CD4-positive, alpha-beta T cell treated with Interleukin-4 for 4 hours (primary cell): ENCODE measurements at places on chromosomes 16 and 17.

- no peak for DNase-seq
Observed at GRCh38 chr17:48052956-48053757, 5.0 kb downstream of the NFE2L1 start.

DNA sequence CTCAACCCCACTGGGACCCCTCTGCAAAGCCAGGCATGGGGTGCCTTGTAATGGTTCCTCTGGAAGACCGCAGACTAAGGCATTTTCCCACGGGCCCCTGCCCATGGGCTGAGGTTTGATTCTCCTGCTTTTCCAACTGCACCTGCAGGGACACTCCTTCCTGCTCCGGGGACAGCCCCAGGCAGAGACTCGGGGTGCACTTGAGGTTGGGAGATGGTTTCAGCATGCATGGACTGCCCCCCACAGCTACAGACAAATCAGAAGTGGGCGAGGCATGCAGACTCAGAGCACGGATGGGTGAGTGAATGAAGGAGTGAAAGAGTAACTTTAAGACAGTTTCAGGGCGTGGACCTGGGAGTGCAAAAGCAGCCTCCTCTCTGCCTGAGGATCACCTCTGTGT, 87.9 kb upstream of the RPL38 start:
- no peak for DNase-seq

DNA sequence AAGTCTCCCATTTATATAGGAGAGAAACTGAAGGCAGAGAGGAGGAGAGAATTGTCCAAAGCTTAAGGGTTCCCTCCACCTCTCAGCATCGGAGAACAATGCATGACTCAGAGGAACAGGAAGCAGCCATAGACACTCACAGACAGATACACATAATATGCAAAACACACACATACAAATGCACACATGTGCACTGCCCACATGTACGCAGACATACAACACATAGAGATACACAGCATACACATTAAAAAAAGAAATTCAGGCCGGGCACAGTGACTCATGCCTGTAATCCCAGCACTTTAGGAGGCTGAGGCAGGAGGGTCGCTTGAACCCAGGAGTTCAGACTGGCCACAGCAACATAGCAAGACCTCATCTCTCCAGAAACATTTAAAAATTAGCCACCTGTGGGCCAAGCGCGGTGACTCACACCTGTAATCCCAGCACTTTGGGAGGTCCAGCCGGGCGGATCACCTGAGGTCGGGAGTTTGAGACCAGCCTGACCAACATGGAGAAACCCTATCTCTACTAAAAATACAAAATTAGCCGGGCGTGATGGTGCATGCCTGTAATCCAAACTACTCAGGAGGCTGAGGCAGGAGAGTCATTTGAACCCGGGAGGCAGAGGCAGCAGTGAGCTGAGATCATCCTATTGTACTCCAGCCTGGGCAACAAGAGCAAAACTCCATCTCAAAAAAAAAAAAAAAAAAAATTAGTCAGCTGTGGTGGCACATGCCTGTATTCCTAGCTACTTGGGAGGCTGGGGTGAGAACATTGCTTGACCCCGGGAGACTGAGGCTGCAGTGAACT, 11.3 kb downstream of the ERAL1 start:
- DNase-seq, result no peak

DNA sequence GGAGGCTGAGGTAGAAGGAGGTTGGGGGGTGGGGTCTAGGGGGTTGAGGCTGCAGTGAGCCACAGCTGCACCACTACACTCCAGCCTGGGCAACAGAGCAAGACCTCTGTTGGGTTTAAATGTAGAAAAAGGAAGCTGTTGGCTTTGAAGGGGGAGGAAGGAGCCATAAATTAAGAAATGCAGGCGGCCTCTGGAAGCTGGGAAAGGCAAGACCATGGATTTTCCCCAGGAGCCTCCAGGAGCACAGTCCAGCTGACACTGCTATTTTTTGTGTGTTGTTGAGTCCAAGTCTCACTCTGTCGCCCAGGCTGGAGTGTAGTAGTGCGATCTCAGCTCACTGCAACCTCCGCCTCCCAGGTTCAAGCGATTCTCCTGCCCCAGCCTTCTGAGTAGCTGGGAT, 15.9 kb downstream of the LITAF start:
- no peak for DNase-seq

- DNase-seq, result no peak
Observed at GRCh38 chr17:49101054-49101534, 31.5 kb upstream of the B4GALNT2 start.

DNA sequence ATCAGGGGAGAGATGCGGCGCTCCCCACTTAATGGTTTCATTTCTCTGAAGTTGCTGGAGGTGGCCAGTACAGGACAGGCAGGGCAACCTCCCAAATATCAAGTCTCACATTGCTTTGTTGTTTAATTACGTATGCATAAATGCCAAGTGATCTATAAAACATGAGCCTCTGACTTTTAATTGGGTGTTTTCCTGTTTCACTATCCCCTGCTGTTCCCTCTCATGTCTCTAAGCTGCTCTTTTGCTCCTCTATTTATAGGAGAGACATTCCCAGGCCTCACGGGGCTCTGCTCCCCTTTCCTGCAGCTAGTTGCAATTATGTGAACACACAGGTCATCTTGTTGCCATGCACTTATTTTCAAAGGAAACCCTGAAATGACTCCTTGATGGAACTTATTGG, 1173.5 kb upstream of the GOT2 start:
- no peak for DNase-seq

GRCh38 chr16:57377080-57377841, 5.0 kb downstream of the CX3CL1 start:
- DNase-seq, result no peak

GRCh38 chr16:73329358-73330286, 281.7 kb upstream of the ZFHX3 start:
- DNase-seq, result no peak

DNA sequence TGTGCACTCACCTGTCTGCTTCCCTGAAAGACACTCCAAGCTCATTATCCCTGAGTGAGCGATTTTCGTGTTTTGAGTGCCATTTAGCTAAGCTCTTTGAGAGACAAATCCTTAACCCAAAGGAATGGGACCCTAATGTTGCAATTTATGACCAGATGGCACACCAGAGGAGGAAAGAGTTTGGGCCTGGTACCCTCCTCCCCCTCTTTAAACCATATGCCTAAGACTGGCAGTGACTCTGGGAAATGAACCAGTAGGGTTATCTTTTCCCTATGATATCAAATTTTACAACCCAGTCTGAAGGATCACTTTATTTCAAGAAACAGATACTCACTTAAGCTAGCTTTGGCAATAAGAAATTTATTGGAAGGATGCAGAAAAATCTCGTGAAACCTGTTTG, 550.4 kb downstream of the TOX3 start:
- DNase-seq, result no peak

DNA sequence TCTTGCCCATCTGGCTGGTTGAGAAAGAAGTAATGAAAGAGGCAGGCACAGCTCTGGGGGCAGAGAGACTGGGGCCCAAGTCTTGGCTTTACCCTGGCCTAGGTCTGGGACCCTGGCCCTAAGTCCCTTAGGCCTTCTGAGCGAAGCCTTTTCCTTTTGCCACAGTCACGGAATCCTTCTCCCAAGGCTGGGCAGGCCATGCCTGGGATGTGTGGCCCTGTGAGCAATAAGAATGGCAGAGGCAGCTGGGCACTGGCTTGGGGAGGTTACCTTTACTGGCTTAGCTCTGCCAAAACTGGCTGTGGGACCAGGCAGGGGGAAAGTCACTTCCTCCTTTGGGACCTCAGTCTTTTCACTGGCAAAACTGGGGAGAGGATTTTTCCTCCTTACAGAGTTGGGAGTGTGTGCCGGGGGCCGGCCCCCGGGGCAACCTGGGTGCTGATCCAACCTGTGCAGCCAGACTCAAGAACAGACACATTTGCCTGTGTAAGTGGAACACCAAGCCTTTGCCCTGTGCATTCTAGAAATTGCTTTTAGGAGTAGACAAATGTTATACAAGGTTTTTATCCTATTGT, 12.9 kb downstream of the FOXF1 start:
- DNase-seq, result no peak

GRCh38 chr17:1147664-1148063, 32.1 kb downstream of the ABR start:
- DNase-seq, result no peak

- DNase-seq, result no peak
Observed at GRCh38 chr17:28959471-28959871, 8.2 kb upstream of the PHF12 start.

GRCh38 chr17:50059759-50060273, 3.9 kb downstream of the ITGA3 start:
- DNase-seq, result no peak

GRCh38 chr16:81826523-81826922, 47.4 kb downstream of the PLCG2 start:
- no peak for DNase-seq

DNA sequence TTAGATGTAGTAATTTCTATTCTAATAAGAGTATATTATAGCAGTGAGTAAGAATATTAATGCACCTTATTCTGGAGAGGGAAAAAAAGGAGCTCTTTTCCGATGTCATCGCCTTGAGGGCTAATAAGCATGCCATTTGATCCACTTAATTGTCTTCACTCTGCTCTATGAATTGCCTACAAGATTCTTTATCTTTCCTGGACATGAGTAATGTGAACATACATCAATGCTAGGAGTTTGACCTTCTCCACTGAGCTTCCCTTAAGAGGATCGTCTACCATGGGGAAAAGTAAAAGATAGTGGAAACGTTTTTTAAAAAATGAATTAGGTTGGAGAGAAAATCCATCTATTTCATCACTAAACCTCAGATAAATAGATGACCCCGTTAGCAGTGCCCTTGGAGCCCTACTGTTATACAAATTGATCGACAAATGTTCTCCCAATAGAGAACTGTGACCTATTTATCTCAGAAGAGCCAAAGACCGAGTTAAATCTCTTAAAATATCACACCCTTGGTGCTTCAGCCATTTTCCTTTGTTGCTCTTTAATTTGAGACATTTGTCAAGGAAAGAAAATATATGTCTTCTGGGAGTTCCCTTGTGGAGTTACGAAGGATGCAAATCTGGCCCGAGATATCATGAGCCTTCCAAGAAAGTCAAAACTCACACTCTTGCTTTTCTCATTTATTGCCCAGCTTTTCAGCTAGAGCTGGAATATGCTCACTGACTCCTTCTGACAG, 898.5 kb downstream of the KCNJ2 start:
- no peak for DNase-seq

GRCh38 chr17:2183346-2183745, 120.2 kb downstream of the SMG6 start:
- DNase-seq, result no peak

DNA sequence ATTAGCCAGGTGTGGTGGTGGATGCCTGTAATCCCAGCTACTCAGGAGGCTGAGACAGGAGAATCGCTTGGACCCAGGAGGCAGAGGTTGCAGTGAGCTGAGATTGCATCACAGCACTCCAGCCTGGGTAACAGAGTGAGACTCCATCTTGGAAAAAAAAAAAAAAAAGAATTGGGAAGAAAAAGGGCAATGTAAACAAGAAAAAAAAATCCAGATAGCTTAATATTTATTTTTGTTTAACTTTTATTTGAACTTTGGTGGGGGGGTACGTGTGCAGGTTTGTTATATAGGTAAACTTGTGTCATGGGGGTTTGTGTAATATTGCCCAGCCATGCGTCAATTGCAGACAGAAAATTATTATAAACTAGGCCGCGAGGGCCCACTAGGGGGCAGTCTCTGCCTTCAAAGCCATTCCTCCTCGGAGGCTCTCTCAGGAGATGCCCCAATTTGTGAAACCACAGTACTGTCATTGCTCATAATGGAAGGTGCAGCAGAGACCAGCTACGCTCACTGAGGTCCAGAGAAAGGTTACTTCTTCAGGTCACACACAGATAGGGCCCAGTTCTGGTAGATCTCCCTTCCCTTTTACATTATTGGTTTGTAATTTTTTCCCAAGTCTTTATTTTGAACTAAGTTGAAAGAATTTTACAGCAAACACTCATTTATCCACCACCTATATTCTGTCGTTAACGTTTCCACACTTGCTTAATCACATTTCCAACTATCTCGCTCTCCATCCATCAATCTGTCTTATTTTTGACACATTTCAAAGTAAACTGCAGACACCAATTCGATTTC, 206.2 kb downstream of the PRKCB start:
- peak; percentile 77 for DNase-seq

DNA sequence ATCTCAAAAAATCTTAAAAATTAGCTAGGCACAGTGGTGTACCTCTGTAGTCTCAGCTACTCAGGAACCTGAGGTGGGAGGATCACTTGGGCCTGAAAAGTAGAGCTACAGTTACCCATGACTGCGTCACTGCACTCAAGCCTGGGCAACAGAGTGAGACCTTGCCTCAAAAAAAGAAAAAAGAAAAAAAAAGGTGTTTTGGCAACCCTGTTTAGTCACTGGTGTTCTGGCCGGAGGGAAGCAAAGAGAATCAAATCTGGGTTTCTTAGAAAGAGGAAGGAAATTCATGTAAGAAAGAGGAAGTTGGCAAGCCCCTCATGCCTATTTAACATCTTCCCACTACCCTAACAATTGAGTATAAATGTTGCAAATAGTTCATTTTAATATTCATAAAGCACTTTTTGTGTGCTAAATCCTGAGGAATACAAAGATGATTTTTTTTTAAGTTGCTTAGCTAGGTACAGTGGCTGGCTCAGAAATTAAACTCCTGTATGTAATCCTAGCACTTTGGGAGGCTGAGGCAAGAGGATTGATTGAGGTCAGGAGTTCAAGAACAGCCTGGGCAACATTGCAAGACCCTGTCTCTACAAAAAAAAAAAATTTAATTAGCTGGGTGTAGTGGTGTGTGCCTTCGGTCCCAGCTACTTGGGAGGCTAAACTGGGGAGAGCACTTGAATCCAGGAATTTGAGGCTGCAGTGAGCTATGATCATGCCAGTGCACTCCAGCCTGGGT, 6.5 kb upstream of the USP32 start:
- no peak for DNase-seq

- DNase-seq, result peak; percentile 9
Observed at GRCh38 chr17:43578699-43579565, 32.8 kb upstream of the ETV4 start.

DNA sequence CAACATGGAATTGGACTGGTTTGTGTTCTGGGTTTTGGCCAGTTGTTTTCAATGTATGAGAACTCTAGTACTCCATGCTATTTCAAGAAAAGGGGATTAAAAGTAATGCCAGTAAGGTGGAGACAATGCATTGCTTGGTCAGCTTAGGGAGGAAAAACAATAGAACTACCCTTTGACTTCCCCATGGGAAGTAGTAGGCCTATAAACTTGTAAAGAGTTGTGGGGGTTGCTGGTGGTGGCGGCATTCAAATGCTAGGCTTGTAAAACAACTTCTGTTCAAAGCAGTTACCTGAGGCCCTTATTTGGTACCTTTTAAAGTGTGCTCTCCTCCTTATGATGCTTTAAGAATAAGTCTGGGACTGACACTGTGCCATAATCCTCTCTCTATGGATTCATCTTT, 9.4 kb downstream of the MAP3K3 start:
- DNase-seq, result no peak
